CD4-positive, alpha-beta T cell treated with Interleukin-12 subunit alpha and Interleukin-12 subunit beta, for 1 hour (primary cell): ENCODE measurements at places on chromosomes 12 and 14.

DNA sequence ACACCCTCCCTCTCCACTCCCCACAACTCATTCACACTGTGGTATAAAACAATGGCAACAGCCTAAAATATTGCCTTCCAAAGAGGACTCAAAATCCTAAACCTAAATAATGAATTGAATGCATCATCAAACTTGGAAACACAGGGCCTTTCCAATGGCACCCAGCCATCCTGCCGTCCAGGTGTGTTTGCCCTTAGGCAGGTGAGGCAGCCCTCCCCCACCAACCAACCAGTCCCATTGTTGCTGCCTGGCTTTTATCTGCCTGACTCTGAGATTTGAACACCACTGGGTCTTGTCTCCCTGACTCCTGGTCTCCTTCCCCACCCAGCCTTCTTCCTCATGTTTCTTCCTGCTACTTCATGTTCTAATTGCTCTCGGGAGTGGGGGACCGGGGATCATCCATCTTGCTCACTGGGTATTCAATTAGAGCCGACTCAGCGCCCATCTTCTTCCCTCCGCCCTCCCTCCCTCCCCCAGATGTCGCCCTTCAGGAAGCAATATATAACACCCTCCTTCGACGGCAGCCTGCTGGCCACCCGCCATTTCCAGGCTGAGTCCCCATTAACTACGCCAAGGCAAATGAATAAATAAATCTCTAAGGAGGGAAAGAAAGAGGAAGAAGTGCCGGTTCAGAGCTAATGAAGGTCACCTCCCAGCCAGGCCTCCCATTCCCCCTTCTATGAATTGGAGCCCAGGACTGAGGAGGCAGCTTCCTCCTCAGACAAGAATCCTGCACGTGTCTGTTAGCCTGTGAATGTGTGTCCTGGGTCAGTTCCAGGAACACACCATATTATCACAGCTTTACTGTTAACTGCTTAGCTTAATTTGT, 36.3 kb upstream of the NTF3 start:
- DNase-seq = no peak

DNA sequence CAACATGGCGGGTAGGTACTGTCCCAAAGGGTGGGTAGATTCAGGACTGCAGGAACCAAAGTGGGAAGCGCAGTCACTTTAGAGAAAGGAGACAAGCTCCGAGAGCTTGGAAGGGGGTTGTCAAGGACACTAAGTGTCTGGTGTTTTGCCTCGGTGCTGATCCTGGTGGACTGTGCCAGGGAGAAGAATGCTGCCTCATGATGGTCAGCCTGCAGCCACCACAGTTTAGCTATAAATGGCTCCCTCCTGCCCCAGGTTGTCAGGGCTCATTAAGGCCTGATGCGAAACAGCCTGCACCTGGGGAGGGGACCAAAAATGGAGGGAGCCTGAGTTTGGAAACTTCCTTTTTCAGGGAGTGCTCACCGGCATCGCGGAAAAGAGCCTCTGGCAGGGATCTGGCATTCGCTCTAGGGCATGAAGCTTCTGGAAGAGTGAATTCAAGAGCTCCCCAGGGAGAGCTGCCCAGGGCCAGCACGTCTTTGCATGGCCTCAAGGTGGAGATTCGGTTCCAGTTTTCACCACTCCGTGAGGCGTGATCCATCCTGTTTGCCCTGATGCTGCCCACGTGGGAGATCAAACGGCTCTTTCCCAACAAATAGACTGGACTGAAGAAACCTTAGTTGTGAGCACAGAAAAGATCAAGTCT, 164.0 kb downstream of the FOXN3 start:
- no peak for DNase-seq

DNA sequence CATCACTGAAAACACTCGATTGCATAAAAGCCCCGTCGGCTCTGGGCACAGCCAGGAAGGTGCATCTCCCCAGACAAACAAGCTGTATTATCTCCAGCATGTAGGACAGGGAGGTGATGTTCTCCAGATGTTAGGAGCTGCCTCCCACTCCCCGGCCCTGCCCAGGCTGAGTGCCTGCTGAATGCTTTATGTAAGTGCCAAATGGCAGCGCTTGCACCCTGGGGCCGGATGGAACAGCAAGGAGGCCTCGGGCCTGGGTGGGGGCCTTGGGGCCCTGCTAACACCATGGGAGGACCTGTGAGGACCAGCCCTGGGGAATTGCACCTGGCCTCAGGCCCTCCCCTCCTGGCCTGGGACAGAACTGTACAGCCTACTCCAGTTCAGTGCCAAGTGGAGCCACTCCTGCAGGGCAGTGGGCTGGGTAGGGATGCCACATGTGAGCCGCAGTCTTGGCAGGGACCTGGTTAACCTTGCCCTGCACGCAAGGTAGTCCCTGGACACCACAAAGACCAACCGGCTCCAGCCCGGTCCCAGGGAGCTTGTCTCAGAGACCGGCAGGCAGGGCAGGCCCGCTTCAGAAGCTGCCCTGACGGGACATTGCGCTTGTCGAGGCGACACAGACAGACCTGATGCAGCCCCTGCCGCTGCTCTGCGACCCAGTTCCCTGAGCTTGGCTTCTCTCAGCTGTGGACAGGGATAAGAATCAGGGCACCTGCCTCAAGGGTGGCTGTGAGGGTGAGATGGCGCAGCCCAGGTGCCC, 35.3 kb upstream of the PPP1R13B start:
- no peak for DNase-seq

DNA sequence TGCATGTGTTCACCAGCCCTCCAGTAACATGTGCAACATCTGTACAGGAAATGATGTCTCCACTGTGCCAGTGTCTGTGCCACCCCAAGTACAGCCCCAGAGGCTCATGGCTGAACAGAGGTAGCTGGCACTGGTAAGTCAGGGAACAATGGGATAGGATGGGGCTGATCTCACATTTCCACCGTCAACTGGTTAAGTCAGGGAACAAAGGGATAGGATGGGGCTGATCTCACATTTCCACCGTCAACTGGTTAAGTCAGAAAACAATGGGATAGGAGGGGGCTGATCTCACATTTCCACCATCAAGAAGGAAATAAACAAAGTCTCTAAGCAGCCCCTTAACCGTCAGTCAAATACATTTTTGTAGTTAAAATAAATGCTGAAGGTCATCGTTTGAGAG, 246.6 kb downstream of the TMEM132D start:
- DNase-seq = no peak

DNA sequence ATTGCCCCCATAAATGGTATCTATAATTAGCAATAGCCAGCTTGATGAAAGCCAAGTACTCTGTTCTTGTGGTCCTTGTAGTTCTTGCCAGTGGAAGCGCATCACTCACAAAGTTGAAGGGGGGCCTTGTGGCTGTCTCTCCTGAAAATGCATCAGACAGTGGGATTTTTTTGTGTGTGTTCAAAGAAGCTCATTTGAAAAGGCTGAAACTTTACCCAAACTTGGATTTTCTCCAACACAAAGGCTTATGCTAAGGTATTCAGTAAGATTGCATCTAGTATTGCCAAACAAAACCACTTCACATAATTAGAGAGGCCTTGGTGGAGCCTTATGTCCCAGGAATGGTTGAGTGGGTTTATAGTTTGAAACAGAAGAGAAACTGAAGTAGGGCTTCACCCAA, 216.7 kb upstream of the TMTC1 start:
- DNase-seq = no peak

DNA sequence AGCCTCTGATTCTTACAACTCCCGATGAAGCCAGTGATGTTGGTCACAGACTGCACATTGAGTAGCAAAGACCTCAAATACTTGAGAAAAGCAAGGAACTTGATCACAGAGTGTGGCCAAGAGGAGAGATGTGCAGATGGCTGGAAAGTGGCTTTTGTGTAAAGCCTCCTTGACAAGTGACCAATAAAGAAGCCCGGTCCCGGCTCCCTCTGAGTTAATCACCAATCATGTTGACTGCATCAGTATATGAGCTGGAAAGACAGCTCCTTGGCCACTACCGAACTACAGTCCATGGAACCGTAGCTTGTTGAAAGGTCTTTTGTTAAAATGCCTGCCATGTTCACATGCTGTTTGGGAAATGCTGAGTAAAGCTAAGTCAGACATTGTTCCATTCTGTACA, 23.7 kb upstream of the SERPINA6 start:
- no peak for DNase-seq

- DNase-seq = no peak
Measured at GRCh38 chr12:105253866-105254513, 18.0 kb upstream of the APPL2 start.

DNA sequence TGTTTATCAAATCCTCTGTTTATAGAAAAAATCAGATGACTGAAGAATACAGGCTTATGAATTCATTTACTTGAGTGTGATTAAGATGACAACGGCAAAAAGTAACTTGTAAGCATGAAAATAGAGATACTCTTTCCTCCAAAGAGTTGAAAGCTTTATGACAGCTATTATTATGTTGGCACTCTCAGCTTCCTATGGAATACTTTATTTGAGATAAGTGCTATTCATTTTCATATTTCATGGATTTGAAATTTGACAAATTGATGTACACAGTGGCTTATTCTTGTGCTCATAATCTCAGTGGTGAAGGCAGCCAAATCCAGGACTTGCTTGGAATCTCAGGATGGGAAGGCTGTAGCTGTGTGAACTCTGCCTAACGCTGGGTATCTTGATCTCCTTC, 991.6 kb downstream of the GALC start:
- DNase-seq = no peak

DNA sequence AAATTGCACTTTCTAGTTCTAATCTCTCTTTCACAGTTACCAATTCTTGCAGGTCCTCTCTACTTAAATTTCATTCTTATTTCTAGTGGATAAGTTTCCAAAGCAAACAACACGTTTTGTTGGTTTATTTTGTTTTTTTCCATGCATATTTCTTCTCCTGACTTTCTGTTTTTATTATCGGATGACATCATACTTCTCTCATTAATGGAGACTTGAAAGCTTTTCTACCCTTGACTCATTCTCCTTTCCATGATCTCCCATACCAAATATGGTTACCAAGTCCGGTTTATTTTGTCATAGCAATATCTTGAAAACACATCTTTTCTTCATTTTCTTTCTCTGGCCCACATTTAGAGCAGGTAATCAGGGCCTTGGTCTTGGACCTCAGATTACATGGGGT, 796.5 kb downstream of the GALC start:
- no peak for DNase-seq

DNA sequence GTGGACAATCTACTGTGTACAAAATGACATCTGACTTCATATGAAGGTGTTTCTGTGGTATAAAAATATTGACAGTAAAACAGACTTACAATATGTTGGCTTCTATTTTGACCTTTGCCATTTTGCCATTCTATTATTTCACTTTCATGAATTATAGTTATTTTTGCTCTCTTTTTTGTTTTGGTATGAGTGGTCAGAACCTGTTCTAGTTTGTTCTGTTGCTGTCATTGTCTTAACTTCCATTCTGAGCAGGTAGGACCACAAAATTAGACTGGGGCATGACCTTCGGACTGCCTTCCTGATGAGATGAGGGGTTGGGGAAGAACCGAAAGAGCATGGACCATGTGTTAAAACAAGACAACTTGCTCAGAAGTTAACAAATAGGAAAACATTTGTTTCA, 36.5 kb upstream of the IFNG-AS1 start:
- no peak for DNase-seq

DNA sequence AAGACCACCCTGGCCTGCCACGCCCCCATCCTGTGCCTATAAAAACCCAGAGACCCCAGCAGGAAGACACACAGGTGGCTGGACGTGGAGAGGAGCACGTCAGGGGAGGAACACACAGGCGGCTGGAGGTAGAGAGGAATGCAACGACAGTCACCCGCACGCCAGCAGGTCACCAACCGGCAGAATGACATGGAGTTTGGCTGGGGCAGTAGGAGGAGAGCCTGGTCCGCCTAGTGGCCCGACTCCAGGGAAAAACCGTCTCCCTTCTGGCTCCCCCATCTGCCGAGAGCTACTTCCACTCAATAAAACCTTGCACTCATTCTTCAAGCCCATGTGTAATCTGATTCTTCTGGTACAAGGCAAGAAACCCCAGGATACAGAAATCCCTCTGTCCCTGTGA, 62.7 kb upstream of the KCNH3 start:
- no peak for DNase-seq

DNA sequence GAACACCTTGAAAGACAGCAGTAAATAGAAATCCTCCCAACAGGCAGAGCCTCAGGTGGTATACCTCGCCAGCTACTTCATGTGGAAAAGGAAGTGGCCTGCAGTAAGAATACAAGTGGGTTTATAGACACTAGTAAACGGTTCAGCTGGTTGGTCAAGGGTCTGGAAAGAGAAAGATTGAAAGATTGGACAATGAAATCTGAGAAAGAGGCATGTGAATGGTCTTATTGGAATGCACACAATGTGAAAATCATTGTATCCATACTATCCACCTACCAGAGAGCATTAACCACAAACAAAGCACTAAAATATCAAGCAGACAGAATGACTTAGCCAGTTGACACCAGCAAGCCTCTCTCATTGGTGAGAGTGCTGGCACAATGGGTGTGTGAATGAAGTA, 98.2 kb downstream of the SSPN start:
- no peak for DNase-seq

- DNase-seq = no peak
Measured at GRCh38 chr14:20503898-20504297, 1.4 kb upstream of the RNASE10 start.

GRCh38 chr12:118312578-118312977, 60.1 kb downstream of the TAOK3 start:
- no peak for DNase-seq

- peak; percentile 42 for DNase-seq
Measured at GRCh38 chr14:105168979-105169507, 467 bp upstream of the JAG2 start.

- peak; percentile 80 for DNase-seq
Measured at GRCh38 chr14:59576332-59577294, at the start of gene CCDC175. TSS of gene CCDC175 (minus strand) at chr14:59576812. CDS start at chr14:59576775, 37 bp downstream.

DNA sequence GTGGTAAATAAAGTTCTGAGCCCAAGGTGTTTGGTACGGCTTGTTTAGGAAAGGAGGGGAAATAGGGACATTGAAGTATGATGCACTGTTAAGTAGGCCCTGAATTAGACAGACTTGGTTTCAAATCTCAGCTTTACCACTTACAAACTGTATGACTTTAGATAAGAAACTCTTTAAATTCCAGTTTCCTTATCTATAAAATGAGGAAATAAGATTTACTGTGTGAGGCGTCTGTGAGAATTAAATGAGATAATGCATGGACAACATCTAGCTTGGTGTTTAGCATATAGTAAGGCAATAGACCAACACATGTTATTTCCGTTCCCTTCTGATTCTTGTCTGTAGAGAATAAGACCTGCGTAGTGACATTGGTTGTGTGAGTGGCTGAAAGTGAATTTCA, 7.0 kb downstream of the NCKAP1L start:
- no peak for DNase-seq

DNA sequence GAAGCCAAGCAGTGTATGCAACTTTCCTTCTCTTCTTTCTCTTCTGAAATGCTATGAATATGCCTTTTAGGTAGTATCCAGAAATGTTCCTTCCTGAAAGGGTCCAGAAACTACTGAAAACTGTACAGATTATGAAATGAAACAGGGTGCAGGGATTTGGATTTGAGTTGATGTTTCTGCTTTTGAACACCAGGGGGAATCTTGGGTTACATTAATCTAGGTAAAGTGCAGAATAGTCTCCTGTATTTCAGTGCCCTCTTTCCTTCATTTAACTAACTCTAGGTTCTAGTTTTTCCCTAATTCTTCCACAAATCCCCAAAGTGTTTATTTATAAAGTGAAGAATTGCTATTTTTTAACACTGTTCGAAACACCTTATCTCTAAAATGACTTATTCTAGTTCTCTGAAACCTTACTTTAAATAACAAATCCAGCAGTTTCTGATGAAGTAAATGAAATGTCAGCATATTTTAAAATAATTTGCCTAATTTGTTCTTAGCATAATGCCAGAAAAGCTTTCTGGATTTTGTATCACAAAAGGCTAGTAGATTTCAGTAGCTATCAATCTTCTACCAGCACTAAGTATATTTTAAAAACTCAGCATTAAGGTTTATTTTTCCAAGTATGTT, 111.9 kb downstream of the LRRK2 start:
- no peak for DNase-seq
